Choroid plexus epithelial cell (primary cell): ENCODE measurements at places on chromosomes 2 and 18.

GRCh38 chr2:223720367-223720766 is 117.0 kb downstream of the AP1S3 start:
- DNase-seq: no peak

- peak; percentile 37 for DNase-seq
These were observed 6.0 kb downstream of the MEIS1 start for GRCh38 chr2:66440708-66441497.

- DNase-seq: no peak
These were observed 334.9 kb upstream of the THUMPD2 start for GRCh38 chr2:40113997-40114396.

DNA sequence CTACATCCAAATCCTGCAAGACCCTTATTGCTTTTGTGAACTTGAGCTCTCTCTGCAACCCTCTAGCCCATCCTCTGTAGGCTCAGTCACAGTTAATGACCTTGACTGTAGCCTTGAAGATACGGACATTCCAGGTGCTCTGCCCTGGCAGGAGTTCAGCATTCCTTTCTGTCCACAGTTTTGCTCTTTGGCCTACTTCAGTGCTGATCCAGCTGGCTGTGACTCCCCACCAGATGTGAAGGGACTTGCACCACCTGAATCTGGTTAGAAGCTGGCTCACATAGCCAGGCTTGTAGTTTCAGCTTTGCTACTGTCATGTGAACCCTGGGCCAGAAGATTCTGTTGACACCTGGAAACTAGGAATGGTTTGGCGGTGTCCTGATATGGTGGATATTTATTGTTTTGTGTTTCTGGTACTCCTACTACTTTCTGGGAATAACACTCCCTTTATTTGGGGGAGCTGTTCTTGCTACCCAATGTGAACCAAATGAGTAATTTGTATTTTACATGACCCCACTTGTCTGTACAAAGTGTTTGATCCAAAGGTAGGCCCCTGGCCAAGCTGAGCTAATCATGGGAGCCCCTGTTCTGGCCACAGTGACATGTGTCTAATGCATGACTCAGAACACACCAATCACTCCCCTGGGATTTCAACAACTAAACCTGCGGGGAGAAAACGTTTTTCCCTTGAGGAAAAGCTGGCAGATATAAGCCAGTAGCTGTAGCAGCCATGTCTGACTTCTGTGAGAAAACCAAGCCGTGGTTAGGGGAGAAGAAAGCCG is 73.4 kb downstream of the CDCA7 start:
- peak; percentile 79 for DNase-seq

- DNase-seq: no peak
These were observed 476.0 kb downstream of the EIPR1 start for GRCh38 chr2:2901384-2902345.

DNA sequence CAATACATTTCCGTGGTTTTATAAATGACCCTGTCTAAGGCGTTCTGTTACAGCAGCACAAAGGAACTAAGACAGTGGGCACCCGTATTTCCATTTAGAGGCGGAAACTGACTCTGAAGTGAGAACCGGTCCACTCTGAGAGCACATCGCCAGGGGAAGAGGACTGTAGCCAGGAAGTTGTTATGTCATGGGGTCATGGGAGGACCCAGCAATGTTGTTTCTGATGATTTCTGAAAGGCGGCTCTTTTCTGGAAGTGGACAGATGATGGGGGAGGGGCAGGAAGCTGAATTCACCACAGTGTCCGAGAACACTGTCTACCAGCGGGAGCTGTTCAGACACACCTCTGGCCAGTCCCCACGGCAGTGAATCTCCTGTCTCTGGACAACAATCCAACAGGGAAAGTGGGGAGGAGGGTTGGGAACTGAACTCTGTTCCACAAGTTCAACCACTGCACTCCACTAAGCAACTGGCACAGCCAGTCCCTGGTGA is 2.1 kb upstream of the LRRFIP1 start:
- DNase-seq: no peak

GRCh38 chr18:48824231-48824970 is 126.4 kb downstream of the SMAD7 start:
- no peak for DNase-seq
